ENCODE measurements at places on chromosomes 6 and 20. TPM values are rescaled to one million over a fixed set of nuclear protein-coding genes. Genes with fewer than 3 reads are reported as not detected.

Gene KIF25
- 0.72 TPM for total RNA-seq

Gene NT5E
- total RNA-seq: 0.28 TPM

Gene ANKRD66
- not detected for total RNA-seq

Gene NOX3
- not detected for total RNA-seq

Gene KHDC1L
- total RNA-seq: not detected

- DNase-seq: no peak
- peaks cover 32% of the 10 kb centered on the region for H3K36me3 ChIP-seq
- H3K4me3 ChIP-seq: no peak overlapping the region
- H3K27ac ChIP-seq: no peak overlapping the region
Observed at GRCh38 chr6:7891078-7891872, 19.3 kb downstream of the TXNDC5 start.

DNA sequence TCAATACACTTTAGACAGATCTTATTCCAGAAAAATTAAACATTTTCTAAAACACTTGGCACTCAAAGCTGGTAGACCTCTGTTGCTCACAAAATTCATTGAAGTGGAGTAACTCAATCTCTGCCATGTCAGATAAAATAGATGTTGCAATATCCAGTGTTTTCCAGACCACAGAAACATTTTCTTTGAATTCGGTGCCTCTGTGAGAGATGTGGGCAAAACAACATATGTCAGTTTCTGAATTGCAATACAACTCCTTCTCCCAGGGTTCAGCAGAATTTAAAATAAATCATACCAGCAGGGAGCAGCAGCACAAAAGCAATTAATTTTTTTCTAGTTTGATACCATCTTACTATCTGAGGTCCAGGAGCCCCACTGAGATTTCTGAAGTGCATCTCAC, 11.3 kb upstream of the PKHD1 start:
- no peaks in the 10 kb centered on the region for H3K4me1 ChIP-seq
- H3K27me3 ChIP-seq: peaks cover 22% of the 10 kb centered on the region
- H3K27ac ChIP-seq: no peak overlapping the region
- no peaks in the 10 kb centered on the region for H3K36me3 ChIP-seq
- no peak overlapping the region for H3K4me3 ChIP-seq

- no peak overlapping the region for H3K27ac ChIP-seq
- no peaks in the 10 kb centered on the region for H3K36me3 ChIP-seq
- no peaks in the 10 kb centered on the region for H3K4me1 ChIP-seq
- DNase-seq: no peak
- no peak overlapping the region for H3K4me3 ChIP-seq
Observed at GRCh38 chr6:116201538-116201937, 52.3 kb downstream of the TSPYL4 start.

DNA sequence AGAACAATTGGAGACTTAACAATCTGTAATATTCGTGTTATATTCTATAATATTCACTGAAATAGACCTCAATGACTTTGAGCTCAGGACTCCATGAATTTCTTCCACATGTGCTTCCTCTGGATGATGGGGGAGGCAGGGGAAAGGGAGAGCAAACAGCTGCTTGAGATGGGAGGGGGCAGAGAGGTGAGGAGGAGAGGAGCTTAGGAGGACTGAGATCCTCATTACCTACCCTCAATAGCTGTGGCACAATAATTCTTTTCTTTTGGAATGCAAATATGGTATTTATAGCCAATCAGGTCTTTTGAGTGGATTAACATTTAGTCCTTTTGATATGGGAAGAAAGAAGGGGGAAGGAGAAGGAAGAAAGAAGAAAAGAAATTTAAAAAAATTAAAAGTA, 64.1 kb upstream of the ZNF217 start:
- no peak overlapping the region for H3K4me3 ChIP-seq
- H3K27ac ChIP-seq: no peak overlapping the region
- H3K4me1 ChIP-seq: peaks cover 38% of the 10 kb centered on the region
- H3K36me3 ChIP-seq: no peaks in the 10 kb centered on the region
- DNase-seq: no peak

- DNase-seq: no peak
- H3K27me3 ChIP-seq: peaks cover 47% of the 10 kb centered on the region
- no peaks in the 10 kb centered on the region for H3K36me3 ChIP-seq
- H3K4me3 ChIP-seq: no peak overlapping the region
- H3K27ac ChIP-seq: no peak overlapping the region
Observed at GRCh38 chr20:558117-558516, 14.5 kb upstream of the CSNK2A1 start.

- DNase-seq: no peak
- no peak overlapping the region for H3K4me3 ChIP-seq
- H3K36me3 ChIP-seq: no peaks in the 10 kb centered on the region
Observed at GRCh38 chr6:162289972-162290371, 437.6 kb downstream of the PRKN start.

GRCh38 chr6:153032255-153032882, 29.9 kb upstream of the MTRF1L start:
- no peaks in the 10 kb centered on the region for H3K27me3 ChIP-seq
- no peak overlapping the region for H3K4me3 ChIP-seq
- no peak overlapping the region for H3K27ac ChIP-seq
- DNase-seq: no peak
- H3K4me1 ChIP-seq: peaks cover 10% of the 10 kb centered on the region

GRCh38 chr20:34155836-34156235, 43.8 kb upstream of the EIF2S2 start:
- peaks cover 19% of the 10 kb centered on the region for H3K27me3 ChIP-seq
- no peak overlapping the region for H3K27ac ChIP-seq
- H3K4me3 ChIP-seq: no peak overlapping the region
- H3K4me1 ChIP-seq: no peaks in the 10 kb centered on the region
- H3K36me3 ChIP-seq: no peaks in the 10 kb centered on the region

- peaks cover 2% of the 10 kb centered on the region for H3K36me3 ChIP-seq
- peak overlapping the region; percentile 65 for H3K27ac ChIP-seq
- DNase-seq: no peak
Observed at GRCh38 chr6:29426654-29427053, 11.9 kb downstream of the OR12D1 start.

- peaks cover 24% of the 10 kb centered on the region for H3K4me1 ChIP-seq
- peak overlapping the region; percentile 5 for H3K27ac ChIP-seq
- H3K4me3 ChIP-seq: no peak overlapping the region
- no peak for DNase-seq
- H3K27me3 ChIP-seq: no peaks in the 10 kb centered on the region
Observed at GRCh38 chr6:18025596-18025995, 38.2 kb upstream of the KIF13A start.

GRCh38 chr6:127641905-127642304, 64.9 kb downstream of the C6orf58 start:
- no peaks in the 10 kb centered on the region for H3K36me3 ChIP-seq
- peak; percentile 18 for DNase-seq
- peaks cover 5% of the 10 kb centered on the region for H3K27me3 ChIP-seq
- H3K4me3 ChIP-seq: no peak overlapping the region

DNA sequence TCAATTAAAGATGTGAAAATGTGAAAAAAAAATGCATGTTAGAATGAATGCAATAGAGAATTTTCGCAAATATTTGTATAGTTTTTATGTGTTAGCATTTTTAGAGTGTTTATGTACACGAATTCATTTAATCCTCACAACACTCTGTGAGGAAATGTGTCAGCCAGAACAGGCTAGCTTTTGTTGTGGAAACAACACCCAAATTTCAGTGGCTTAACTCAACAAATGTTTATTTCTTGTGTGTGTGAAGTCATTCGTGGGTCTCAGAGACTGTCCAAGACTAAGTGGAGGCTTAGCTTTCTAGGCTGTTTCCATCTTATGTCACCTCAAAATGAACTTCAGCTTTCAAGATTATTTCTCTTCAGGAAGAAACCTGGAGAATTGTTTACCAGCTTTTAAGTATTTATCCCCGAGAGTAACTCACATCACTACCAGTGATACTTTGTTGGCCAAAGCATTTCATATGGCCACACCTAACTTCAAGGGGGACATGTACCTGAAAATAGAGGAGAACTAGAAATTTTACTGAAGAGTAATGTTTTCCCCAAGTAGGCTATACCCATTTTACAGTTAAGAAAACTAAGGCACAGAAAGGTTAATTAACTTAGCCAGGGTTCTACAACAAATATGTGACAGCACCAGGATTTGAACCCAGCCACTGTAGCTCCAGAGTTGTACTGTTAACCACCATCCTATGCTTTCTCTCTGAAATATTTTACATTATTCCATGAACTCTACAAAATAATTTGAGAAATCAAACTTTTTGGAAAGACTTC, 306.1 kb downstream of the QKI start:
- no peak overlapping the region for H3K27ac ChIP-seq
- peaks cover 41% of the 10 kb centered on the region for H3K4me1 ChIP-seq
- H3K27me3 ChIP-seq: peaks cover 3% of the 10 kb centered on the region

GRCh38 chr6:45473121-45473993, 95.6 kb upstream of the SUPT3H start:
- DNase-seq: no peak
- H3K4me3 ChIP-seq: no peak overlapping the region

DNA sequence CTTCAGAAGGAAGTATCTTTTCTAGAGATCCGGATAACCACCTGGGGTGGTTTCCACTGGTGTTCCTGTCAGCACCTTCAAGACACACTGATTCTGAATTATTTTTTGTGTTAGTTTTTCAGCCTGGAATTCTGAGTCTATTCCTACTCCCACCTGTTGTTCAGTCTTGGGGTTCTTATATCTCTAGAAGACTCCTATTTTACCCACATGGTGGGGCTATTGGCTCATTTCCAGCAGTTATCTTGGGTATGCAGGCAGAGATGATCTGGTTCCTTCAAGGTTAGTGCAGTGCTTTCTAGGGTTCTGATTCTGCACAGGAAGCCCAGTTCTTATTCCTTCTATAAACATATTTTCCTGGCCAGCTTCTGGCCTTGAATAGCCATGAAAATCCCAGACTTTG, 175.6 kb upstream of the PDE7B start:
- no peaks in the 10 kb centered on the region for H3K36me3 ChIP-seq
- H3K4me3 ChIP-seq: no peak overlapping the region
- H3K4me1 ChIP-seq: peaks cover 10% of the 10 kb centered on the region
- DNase-seq: peak; percentile 17
- H3K27me3 ChIP-seq: no peaks in the 10 kb centered on the region

DNA sequence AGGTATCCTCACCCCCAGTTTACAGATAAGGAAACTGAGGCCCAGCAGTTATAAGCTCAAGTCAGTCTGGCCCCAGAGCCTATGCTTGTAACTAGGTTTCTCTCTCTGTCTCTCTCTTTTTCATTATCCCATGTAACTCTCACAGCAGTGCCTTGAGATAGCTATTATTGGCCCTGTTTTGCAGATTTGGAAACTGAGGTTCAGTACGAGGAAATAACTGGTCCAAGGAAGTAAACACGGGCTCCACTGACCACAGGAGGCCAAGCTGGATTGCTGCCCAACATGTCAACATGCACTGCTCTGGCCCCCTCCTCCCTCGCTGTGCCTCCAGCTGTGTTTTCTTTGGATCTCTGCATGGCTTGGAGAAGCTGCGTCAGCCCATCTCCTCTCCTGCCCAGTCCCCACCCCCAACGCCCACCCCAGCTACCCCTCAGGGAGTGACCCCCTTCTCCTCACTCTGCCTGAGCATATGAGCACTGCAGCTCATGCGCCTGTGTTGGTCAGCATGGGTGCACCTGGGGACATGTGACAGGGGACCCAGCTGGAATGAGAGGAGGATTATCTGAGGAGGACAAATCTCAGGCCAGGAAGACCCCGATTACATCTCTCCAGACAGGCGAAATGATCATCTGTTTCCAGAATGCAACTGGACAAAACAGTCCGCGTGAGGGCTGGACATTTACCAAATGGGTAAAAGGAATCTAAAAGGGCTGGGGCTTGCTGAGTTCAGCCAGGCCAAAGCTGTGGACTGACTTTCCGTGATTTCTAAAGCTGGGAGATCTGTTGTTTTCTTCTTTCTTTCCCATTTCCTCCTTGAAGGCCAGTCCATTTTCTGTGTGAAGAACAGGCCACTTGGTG, 7.8 kb upstream of the PLTP start:
- no peaks in the 10 kb centered on the region for H3K4me1 ChIP-seq
- no peak overlapping the region for H3K4me3 ChIP-seq
- H3K36me3 ChIP-seq: no peaks in the 10 kb centered on the region
- H3K27ac ChIP-seq: no peak overlapping the region

DNA sequence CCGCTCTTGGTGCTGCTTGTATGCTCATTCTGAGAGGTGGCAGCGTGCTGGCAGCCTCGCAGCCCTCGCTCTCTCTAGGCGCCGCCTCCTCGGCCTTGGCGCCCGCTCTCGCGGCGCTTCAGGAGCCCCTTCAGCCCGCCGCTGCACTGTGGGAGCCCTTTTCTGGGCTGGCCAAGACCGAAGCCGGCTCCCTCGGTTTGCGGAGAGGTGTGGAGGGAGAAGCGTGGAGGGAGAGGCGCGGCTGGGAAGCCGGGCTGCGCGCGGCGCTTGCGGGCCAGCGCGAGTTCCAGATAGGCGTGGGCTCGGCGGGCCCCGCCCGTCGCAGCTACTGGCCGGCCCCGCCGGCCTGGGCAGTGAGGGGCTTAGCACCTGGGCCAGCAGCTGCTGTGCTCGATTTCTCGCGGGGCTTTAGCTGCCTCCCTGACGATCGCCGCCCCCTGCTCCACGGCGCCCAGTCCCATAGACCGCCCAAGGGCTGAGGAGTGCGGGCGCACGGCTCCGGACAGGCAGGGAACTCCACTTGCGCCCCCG, 19.5 kb upstream of the FAM8A1 start:
- H3K27ac ChIP-seq: no peak overlapping the region
- no peaks in the 10 kb centered on the region for H3K27me3 ChIP-seq
- H3K36me3 ChIP-seq: peaks cover 9% of the 10 kb centered on the region
- peak overlapping the region; percentile 32 for H3K4me3 ChIP-seq
- peaks cover 4% of the 10 kb centered on the region for H3K4me1 ChIP-seq

GRCh38 chr6:41167173-41167963, 4.5 kb upstream of the TREM2 start:
- peaks cover 37% of the 10 kb centered on the region for H3K27me3 ChIP-seq
- H3K4me1 ChIP-seq: no peaks in the 10 kb centered on the region
- H3K4me3 ChIP-seq: no peak overlapping the region
- H3K36me3 ChIP-seq: no peaks in the 10 kb centered on the region

- H3K36me3 ChIP-seq: peaks cover 2% of the 10 kb centered on the region
- H3K27ac ChIP-seq: no peak overlapping the region
- no peaks in the 10 kb centered on the region for H3K27me3 ChIP-seq
- no peak for DNase-seq
- no peaks in the 10 kb centered on the region for H3K4me1 ChIP-seq
- H3K4me3 ChIP-seq: no peak overlapping the region
Observed at GRCh38 chr6:113292646-113293422, 564.3 kb upstream of the MARCKS start.

All from neural crest cell (in vitro differentiated cells).